ENCODE measurements at places on chromosomes 16 and 17. TPM values are rescaled to one million over a fixed set of nuclear protein-coding genes. Genes with fewer than 3 reads are reported as not detected.
A peak's percentile ranks its signal among the peaks of the same experiment; 100 is the strongest.

- no peak for DNase-seq
Observed at GRCh38 chr17:70539132-70539924, 370.0 kb downstream of the KCNJ2 start.

Gene SPNS2
- total RNA-seq = 3.8 TPM

Gene SLFN14
- total RNA-seq = not detected

GRCh38 chr17:58344047-58344790 lies 7.8 kb downstream of the SUPT4H1 start:
- no peak for DNase-seq

- no peak for DNase-seq
Observed at GRCh38 chr17:45364531-45365390, 47.9 kb upstream of the MAP3K14 start.

DNA sequence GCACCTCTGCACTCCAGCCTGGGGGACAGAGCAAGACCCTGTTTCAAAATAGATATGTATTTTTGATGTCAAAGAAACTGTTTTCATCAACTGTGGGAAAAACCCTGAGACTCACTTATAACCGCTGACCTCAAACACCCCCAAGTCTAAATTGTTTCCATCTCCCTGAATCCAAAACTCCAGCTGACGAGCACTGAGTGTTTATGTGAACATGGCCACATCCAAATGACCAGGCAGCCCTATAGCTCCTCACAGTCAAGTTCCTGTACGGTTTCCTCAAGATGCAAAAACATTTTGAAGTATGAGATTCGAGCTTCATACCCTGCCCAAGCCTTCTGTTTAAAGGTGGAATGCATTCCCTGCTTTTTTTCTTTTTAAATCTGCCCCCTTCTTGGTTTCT lies 45.3 kb upstream of the ZCCHC14 start:
- DNase-seq = no peak

DNA sequence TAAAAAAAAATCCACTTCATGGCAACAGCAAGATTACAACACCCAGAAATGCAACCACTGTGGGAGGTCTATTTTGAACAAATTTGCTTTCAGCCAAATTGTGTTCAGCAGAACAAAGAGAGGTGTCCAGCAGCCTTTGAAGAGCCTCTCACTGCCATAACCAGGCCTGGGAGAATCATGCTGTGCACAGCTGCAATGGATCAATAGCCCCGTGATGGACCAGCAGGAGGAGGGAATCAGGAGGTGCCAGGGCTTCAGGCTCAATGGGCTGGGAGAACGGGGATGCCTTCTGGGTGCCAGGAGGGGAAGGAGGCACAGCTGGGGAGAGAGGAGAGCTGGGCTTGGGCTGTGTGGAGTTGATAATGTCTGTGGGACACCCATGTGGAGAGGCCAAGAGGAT lies 366.2 kb upstream of the EEF2KMT start:
- DNase-seq = no peak

DNA sequence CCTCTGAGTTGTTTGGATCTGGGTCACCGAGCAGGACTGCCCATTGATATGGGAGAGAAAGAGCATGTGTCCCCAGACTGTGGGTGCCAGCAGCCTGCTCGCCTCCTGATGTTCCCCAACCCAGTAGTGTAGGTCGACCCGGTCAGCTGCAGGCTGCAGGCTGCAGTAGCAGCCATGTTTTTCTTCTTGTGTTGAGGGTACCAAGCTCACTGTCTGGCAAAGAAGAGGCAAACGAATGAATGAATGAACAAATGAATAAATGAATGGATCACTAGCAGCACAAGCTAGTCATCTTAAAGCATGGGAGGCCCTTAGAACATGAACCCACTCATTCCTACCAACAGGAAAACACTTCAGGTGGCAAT lies 293.2 kb downstream of the SOX9 start:
- no peak for DNase-seq

- peak; percentile 8 for DNase-seq
Observed at GRCh38 chr17:53924530-53925455, 102.1 kb downstream of the KIF2B start.

DNA sequence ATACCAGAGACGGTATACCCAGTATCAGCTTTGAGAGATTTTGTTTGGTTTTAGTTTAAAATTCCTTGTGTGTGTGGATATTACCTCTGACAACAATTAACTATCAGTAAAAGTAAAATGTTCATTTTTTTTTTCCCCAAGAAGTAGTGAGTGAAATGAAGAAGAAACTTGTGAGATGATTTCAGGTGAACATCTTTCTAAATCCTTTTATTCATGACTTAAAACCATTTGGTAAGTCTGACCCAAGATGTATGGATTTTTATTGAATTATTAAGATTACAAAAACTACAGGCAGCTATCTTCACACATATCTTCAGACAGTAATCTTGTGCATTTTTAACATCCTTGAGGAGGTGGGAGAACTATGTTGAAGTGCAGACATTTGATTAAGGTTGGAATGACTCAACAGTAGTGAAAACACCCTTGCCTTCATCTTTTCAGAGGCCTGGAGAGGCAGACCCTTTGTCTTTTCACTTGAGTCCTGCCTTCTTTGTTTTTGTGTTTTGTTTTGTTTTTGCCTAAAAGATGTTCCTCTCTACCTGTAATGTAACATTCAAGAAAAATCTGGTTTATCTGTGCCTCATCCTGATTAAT lies 240.3 kb upstream of the TBX2 start:
- no peak for DNase-seq

Gene SMIM22
- not detected for total RNA-seq

DNA sequence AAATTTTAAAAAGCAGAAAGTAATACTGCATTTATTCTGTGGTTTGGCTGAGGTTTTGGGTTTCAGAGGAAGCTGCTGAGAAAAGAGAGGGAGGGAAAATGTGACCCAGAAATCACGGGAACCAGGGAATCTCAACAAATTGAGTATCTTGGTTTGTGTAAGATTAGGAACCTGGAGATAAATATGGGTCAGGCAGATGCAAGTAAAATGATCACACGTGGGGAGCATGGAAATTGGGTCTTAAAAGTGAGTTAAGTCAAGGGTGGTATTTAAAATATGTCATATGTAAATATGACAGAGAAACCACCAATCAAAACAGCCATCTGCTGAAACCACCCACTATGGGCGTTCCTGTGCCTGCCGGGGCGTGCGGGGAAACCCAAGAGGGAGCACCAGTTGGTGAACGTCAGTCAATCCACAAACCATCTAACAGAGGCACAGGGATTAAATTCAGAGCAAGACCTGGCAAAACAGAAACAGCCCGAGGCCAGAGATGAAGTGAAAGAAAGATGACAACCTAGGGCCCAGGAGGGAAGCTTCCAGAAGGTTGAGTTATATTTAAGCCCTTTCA lies 33.4 kb downstream of the CDH13 start:
- no peak for DNase-seq

- no peak for DNase-seq
Observed at GRCh38 chr16:8935989-8936388, 27.7 kb downstream of the USP7 start.

Gene TMED6
- 0.56 TPM for total RNA-seq

DNA sequence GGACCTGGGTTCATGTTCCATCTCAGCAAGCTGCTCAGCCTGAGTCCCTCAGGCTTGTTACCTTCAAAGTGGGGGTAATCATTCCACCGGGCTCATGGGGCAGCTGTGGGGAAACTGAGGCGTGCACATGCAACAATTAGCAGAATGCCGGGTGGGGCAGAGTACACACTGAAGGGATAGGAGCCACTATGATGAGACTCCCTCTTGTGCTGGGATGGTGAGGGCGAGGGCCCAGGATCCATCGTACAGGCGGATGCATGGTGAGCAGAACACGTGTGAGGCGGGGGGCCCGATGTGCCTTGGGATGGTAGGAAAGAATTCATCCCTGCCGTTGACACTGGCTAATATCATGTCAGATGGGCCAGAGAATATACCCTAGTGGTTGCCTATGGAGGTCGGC lies 25.5 kb upstream of the MAP3K14 start:
- no peak for DNase-seq

DNA sequence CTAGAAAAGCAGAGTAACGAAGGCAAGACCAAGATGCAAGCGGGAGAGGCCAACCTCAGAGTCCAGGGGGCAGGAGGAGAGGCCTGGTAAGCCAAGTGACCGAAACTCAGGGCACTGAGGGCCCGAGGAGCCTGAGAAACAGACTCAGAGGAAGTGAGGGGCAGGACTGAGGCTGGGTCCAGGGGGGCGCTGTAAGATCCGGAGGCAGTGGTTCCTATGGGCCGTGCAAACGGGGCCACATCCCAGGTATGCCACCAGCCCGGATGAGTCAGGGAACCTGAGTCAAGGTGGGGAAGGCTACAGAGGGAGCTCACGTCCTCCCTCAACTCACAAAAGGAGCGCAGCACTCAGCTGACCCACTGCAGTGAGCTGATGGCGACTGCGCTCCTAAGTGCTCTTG lies 8.3 kb downstream of the ZDHHC7 start:
- DNase-seq = no peak

Gene CD300LG
- total RNA-seq = not detected

GRCh38 chr17:73985466-73986015 lies 217.9 kb upstream of the RPL38 start:
- no peak for DNase-seq

DNA sequence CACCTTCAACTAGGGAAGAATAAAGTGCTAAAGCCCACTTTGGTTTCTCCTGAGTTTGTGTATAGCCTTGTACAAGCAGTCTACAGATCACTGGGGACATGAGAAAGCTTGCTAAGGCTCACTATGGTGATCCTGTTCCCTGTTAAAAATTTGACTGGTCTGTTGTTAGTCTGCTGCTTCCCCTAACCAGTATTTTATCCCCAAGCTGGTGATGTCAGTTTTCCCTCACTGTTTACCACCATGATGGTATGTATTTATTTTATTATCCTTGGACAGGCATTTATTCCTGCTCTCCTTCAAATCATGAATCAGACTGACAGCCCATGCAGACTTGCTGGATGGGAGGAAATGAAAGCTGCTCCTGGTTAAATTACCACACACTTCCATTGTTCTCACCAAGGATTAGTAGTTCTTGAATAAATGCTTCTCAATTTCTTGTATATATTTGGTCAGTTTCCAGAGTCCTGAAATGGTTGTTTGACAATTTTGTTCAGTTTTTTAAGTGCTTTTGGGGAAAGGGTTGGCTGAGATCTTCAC lies 99.6 kb downstream of the CA4 start:
- no peak for DNase-seq

GRCh38 chr17:38893113-38893512 lies 23.3 kb downstream of the LASP1 start:
- no peak for DNase-seq

Gene NMRAL1
- 45.0 TPM for total RNA-seq

- no peak for DNase-seq
Observed at GRCh38 chr16:67395458-67396158, 2.3 kb upstream of the TPPP3 start.

- DNase-seq = no peak
Observed at GRCh38 chr16:73890186-73891128, 406.2 kb upstream of the PSMD7 start.

Gene YPEL2
- total RNA-seq = 2.7 TPM

- DNase-seq = no peak
Observed at GRCh38 chr16:90008708-90009145, 10.5 kb downstream of the DBNDD1 start.

Gene EPX
- not detected for total RNA-seq

- no peak for DNase-seq
Observed at GRCh38 chr16:49466881-49467280, 93.3 kb downstream of the C16orf78 start.

GRCh38 chr16:57282510-57283213 lies 1.8 kb downstream of the PLLP start:
- no peak for DNase-seq

GRCh38 chr16:85698935-85699558 lies 10.3 kb upstream of the GINS2 start:
- DNase-seq = no peak

Gene NPB
- total RNA-seq = 1.1 TPM

- DNase-seq = no peak
Observed at GRCh38 chr17:2071455-2072281, 16.8 kb downstream of the HIC1 start.

Gene DHRS7C
- total RNA-seq = not detected

Gene FASN
- total RNA-seq = 816 TPM

Gene HOXB9
- 89.8 TPM for total RNA-seq

DNA sequence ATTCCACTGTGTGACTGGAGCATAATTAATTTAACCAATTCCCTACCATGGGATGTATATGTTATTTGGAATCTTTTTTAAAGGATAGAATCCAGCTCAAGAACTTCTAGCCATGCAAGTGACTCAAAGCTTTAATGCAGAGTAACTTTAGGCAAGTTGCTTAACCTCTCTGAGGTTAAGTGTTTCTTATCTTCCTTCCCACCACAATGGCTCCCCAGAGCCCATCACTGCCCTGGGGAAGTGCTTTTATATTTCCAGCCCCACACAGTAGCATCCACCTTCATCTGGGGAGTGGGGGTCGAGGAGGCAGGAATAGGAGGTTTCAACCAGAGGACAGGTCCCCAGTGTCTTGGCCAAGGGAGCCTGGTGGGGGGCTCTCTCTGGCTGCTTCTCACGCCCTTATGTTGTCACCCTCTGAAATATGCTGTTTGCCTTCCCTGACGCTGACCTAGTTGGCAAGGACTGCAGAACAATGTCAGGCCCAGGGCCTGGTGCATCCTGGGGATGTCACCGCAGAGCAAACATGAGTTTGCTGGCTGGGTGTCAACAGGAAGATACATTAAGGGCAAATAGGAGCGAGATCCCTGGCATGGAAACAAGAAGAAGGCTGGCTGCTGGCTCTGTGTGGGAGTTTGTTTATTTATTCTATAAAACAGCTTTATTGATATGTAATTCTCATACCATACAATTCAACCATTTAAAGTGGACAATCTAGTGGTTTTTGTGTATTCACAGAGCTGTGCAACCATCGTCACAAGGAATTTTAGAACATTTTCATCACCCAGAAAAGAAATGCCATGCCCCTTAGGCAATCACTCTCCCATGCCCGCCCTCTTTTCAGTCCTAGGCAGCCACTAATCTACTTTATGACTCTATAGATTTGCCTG lies 46.6 kb upstream of the WSB1 start:
- DNase-seq = no peak

Gene DHX58
- total RNA-seq = not detected

DNA sequence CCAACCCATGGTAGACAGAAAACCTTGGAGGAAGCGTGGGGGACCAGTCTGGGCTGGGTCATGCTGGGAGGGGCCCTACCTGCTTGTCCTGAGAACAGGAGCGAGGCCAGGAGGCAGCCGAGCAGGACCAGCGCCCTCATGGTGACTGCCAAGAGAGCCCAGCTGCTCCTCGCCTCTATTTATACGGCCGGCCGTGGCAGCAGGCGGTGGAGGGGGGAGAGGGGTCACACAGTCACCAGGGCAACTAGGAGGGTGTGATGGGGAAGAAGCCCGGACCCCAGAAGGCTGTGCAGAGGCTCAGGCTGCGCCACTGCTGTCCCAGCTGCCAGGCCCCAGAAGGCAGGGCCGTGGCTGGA lies at the start of gene SRL:
Gene SRL, minus strand, starts transcription at position 153 of the 356 bp plus-strand sequence. Its CDS starts 13 bp downstream, at position 140.
- DNase-seq = no peak

Gene HID1
- 11.8 TPM for total RNA-seq

Gene LUC7L3
- 175 TPM for total RNA-seq
